Right hindlimb (tissue), 1 donor: ENCODE measurements at places on chromosomes 3 and 15.

- DNase-seq: no peak
Observed at GRCh38 chr3:111713833-111714232, 118.7 kb upstream of the ZBED2 start.

DNA sequence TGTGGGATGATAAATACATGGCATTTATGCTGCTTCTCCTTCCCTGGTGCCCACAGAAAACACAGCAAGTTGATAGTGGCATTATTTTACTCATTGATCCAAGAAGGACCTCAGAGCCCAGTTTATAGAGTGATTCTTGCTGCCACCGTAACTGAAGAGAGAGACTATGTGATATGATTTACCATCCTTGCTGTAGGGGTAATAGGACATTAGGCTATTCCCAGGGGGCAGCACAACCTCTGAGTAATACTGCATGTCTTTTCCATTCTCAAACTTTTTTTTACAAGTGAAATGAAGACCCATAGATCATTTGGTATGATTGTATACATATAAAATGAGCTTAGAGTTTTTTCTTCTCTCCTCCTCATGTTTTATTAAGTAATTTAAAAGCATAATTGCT, 136.4 kb downstream of the ABI3BP start:
- DNase-seq: no peak

DNA sequence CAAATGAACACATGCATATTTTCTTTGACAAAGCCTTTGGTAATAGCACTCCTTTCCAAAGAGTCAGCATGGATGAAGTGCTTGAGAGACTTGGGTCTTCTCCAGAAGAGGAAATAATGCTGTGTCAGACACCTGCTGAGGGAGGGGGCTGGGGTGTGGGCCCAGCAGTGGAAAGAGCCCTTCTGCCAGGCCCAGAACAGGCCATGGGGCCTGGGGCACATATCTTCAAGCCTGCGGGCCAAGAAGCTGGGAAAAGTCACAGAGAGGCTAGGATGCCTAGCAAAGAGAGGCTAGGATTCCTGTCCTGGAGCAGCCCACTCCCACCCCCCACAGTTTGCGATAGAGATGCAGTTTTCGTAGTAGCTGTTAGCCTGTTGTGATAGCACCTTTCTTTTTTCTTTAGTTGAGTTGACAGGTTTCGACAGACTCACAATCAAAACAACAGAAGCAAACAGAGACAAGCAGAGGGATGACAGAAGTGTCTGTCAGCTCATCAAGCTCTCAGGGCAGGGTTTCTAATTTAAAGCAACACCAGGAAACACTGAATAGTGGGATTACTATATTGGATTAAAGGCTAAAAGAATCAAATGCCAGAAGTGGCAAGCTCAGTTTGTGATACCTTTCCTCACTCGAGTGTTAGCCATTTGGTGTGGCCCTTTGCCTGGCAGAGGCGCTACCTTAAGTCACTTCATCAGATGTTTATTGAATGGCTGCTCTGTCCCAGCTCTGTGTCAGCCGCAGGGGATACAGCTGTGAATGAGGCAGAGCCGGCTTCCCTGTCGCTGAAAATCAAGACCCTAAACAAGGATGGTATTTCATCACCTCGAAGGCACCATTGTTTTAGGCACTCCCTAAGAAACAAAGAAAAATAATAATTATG, 19.0 kb downstream of the CMTM7 start:
- DNase-seq: no peak

- DNase-seq: no peak
Observed at GRCh38 chr3:30269751-30270445, 336.5 kb upstream of the TGFBR2 start.

- DNase-seq: no peak
Observed at GRCh38 chr3:151925876-151926275, 52.4 kb downstream of the SUCNR1 start.

GRCh38 chr3:165188452-165188851, 7.7 kb downstream of the SLITRK3 start:
- no peak for DNase-seq

- no peak for DNase-seq
Observed at GRCh38 chr3:119745942-119746341, 36.0 kb upstream of the NR1I2 start.

GRCh38 chr3:145869958-145870357, 291.0 kb downstream of the PLOD2 start:
- no peak for DNase-seq

DNA sequence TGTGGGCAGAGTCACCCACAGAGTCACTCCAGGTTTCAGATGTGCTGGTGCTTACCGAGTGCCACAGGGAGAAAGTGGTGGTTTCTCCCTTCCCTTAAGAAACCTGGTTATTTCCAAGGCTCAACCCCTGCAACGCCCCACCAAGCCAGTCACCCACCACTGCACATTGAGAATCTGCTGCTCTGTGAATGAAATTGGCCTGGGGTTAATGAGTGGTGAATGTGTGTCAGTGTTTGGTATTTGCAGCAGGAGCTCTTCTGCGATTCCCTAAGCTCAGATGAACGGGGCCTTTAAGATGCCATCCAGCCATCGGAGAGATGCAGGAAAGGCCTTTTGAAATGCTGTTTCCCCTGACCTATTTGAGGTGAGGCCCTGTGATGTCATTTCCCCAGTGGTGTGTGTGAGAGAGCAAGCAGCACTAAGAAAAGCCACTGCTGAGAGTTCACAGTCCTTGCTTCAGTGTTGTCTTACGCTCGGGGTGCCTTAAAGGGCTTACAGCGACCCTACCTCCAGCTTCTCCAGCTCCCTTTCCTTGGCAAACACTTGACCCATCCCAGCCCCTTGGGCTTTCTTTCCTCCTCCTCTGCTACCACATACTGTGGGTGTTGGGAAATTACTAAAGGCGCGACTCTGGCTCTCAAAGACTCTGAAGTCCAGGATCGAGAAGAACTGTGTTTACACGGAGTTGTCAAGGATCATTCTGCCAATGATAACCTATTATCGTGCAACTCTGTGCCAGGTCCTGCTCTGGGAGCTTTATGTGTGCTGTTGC, 68.9 kb downstream of the SMAD3 start:
- no peak for DNase-seq

GRCh38 chr3:10142707-10143560, 1.4 kb downstream of the VHL start:
- DNase-seq: no peak

DNA sequence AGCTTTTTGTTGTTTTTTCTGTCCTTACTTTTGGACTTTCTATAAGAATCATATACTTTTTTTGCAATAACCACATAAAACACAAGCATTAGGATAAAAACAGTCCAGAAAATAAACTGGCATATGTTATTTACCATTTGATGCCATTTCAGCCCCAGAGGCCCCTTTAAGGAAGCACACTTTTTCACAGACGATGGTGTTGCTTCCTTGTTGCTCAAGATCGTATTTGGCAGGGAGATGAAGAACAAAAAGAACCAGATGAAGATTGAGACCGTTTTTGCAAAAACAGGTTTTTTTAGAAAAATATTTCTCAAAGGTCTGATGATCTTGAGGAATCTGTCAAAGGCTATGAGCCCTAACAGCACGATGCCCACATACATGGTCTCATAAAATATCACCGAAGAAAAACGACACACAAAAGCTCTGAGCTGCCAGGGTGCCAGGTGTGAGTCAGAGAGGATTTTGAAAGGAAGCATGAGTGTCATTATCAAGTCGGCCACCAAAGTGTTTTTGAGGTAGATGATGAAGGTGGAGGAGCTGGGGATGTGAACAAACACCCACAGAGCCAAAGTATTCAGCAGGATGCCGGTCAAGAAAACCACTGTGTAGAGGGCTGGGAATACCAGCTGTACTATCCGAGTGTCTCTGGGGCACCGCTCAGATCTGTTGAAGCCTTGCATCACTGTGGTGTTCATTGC, 902 bp downstream of the P2RY13 start:
- no peak for DNase-seq

DNA sequence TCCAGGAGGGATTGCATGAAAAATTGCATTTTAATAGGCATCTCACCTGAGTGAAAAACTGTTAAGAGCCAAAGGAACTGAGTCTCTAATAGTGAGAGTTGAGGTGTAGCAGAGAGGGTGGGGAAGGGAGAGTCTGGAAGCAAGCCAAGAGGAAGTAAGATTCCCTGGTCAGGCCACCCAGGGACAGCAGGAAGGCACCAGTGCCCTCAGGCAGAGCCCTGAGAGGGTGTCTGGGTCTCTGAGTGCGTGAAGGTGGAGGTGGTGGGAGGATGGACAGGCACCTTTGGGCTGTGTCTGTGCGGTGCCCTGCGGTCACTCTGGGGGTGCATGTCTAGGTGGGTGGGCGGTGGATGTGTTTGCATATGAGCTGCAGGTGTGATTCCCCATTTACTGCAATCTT, 300.4 kb upstream of the ROPN1 start:
- no peak for DNase-seq

DNA sequence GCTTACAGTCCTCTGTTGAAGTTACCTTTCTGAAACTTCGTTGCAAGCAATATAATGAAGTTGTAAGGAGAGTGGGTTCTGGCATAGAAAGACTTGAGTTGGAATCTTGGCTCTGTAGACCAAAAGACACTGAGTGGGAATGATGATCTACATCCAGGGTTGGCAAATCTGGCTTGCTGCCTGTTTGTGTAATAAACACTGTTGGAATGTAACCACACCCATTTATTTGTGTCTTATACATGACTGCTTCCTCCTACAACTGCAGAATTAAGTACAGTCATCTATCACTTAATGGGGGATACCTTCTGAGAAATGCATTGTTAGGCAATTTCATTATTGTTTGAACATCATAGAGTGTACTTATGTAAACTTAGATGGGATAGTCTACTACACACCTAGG, 178.4 kb upstream of the SUCLG2 start:
- DNase-seq: no peak

DNA sequence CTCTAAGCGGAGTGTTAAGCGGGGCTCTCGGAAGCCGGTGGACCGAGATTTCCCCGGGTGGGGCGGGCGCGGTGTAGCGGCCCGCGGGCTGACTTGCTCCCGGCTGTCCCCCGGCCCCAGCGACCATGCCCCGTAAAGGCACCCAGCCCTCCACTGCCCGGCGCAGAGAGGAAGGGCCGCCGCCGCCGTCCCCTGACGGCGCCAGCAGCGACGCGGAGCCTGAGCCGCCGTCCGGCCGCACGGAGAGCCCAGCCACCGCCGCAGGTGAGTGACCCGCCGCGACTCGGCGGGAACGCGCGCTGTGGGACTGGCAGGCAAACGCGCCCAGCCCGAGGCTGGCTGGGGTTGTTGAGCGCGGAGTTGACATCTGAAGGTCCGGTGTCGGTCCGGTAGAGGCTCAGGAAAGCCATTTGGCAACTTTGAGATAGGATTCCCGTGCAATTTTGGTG, 1.3 kb downstream of the SMC4 start:
- peak; percentile 45 for DNase-seq

GRCh38 chr3:10283638-10284037, 9.1 kb downstream of the GHRL start:
- no peak for DNase-seq

GRCh38 chr3:63830526-63830925, 11.4 kb downstream of the C3orf49 start:
- no peak for DNase-seq

- no peak for DNase-seq
Observed at GRCh38 chr3:43217633-43218032, 68.7 kb upstream of the SNRK start.

DNA sequence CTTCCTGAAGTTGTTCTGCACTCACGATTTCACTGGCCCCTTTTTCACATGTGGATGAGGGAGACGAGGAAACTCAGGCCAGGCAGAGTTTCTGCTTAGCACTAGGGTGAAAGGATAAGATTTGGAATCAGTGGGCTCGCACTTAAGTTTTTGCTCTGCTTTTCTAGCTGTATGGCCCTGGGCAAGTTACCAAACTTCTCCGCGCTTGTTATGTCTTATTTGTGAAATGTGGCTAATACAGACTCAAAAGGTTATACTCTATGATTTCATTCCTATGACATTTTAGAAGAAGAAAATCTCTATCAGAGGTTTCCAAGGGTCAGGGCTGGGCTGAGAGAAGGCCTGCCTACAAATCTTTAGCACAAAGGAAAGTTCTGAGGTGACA, 191.9 kb upstream of the LRIG1 start:
- peak; percentile 35 for DNase-seq

GRCh38 chr3:180085122-180085710, 48.5 kb upstream of the PEX5L start:
- no peak for DNase-seq

GRCh38 chr15:88644741-88645140, 5.9 kb downstream of the ISG20 start:
- no peak for DNase-seq

DNA sequence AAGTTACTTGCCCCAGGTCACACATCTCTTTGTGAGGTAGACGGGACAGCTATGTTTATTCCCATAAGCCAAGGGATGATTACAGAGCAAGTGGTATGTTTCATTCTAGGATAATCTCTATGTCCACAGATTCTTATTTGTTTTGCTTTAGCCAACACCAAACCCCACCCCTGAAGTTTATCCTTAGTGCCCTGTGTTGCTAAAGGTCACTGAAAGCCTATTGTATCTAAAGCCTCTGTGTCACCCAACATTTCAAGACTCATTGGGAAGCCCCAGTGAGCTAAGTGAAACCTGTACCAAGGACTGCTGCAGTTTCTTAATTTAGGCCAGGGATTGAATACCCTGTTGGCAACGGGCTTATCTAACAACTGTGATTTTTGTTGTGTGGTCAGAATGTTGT, 135.6 kb downstream of the ADAMTS9 start:
- no peak for DNase-seq

DNA sequence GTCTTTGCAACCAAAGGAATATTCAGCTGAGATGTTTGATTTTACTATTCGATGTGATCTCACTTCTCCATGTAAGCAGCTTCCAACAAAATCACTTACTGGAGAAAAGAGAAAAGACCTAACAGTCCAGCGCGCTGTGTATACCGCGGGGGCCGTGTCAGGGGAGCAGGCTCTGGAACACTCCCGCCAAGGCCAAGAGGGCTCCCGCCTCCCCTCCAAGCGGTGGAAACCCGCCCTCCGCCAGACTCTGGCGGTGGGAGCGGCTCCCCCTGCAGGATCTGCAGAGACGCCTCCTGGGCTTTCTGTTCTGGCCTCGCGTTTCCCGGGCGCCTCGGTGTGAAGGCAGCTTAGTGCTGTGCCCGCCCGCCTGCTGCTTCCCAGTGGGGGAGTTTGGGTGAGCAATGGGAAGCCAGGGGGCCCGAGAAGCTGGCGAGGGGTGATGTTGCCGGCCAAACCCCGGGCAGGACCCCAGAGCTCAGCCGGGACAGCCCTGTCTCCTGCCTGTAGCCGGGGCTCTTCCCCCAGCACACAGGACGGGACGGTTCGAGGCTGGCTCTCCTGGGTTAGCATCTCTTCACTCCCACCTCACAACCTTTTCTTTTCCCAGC, 36.3 kb downstream of the CHST14 start:
- peak; percentile 90 for DNase-seq

GRCh38 chr15:62118520-62119226, 46.4 kb downstream of the C2CD4B start:
- DNase-seq: no peak

DNA sequence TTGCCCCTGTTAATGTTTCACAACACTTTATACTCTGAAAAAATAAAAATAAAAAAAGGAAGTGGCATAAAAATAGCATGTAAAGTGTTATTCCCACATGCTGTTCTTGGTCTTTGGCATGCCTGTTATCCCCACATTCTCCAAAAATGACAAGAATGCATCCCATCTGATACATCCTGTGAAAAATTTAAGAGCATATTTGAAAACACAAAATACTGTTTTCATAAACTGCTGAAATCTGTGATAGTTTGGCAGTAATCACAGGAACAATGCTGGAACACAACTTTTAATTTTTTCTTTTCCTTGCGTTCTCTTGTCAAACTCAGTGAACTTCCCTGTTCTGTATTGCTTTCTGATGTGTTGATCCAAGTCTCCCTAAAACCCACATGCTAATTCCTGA, 288.8 kb downstream of the ROBO2 start:
- no peak for DNase-seq
